NCI-H1105 (cell line): ENCODE measurements at places on chromosomes 3 and 15.

DNA sequence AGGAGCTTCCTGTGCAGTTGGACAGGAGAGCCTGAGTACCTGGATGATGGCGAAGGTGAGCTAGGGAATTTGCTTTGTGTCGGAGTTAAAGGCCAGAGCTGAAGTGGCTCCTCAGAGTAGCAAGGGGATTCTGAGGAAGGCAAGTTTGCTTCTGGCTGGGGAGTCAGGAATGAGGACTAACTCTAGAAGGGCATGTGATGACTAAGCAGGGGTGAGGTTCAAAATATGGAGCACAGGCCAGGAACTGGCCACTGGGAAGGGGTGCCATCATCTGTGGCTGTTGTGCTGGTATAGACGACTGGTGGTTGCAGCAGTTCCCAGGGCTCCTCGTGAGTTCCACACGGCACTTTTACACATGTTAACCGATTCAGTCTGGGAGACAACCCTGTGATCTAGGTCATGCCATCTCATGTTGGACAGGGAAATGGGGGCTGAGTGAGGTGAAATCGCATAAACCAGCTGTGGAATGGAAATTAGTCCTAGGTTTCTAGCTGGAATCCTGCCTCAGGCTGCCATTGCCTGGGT lies 100.8 kb downstream of the EEFSEC start:
- no peak for DNase-seq

DNA sequence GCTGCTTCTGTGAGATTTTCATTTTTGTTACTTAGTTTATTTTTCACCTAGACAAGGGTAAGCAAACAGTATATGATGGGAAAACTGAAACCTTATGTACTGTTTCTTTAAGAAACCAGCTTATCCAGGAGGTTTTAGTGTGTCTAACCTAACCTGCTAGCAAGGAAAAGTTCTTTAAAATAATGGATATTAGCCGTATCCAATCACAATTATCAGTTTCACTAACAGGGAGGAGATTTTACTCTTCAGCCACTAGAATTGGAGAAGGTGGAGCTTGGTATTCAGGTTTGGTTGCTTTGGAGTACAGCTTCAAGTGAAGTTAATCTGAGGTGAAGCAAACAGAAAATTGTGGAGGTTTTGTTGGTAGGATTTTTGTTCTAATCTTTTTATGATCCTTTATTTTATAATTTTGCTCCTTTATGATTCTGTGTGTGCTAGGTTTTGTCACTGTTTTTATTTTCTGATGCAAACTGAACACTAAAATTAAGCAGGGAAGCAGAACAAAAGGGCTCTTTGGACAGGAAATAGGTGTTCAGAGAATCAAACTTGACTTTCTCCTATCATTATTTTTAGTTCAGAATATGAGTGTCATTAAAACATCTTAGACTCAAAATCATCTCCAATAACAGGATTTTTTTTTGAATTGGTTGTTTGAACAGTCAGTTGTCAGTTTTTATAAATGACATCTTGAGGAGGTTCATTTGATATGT lies 13.0 kb downstream of the ZFAND6 start:
- peak; percentile 66 for DNase-seq

DNA sequence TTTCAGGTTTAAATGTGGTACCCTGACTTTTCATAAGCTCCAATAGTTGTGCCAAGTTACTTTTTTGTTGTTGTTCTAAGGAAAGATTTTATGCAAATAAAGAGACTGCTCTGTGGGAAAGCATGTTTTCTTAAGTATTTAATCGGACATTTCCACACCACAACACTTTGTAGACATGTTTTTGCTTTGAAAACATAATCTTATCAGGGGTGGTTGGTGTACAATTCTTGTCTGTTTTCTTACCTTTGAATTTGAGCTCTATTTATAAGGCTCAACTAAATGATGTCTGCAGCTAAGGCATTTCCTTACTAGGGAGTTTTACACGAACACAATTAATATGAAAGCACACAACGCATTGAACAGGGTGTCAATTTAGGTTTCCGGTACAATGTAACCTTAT lies 81.5 kb upstream of the CDIN1 start:
- no peak for DNase-seq

DNA sequence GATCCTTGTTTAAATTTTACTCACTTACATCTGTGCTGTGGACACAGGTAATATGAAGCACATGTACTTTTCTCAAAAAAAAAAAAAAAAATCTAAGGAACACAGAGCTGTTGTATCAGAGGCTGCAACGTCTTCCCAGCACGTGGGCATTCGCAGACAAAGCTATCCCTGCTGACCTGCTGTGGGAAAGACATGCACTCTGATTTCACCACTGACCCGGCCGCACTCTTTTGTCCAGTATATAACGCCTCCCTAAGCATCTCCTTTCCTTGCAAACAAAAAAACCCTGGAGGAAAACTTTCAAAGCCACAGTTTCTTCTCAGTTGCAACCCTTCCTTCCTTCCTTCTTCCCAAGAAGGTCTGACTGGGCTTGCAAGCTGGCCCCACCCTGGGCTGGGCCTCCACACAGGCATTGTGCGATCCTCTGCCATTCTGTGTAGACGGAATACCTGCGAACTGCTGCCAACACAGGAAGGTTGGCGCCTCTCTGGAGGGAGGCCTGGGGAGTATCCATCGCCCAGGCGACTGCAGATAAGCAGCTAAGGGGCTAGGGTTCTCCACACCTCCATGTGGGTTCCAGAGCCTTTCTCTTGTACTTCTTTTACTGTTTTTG lies 50.8 kb downstream of the SLC12A8 start:
- no peak for DNase-seq

DNA sequence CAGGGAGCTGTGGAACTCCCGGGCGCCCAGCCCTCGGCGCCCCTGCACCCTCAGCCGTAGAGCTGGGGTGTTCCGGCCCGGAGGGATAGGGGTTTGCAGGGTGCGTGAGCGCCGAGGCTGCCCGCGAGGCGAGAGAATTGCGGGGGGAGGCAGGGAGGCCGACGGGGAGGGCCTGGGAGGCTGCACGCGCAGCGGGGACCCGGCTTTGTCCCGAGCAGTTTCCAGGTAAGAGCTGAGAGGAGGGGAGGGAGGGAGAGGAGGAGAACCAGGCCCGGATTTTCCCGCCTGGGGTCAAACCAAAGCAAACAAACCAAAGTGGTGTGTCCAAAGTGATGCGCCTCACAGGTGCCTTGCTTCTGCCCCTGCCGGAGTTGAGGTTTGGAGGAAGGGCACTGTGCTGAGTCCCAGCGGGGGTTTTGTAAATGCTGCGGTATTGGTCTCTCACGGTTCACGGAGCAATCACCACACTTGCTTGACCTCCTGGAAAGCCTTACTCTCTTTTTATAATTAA lies 146.4 kb downstream of the TJP1 start:
- DNase-seq = no peak

GRCh38 chr3:67384760-67385397 lies 269.5 kb downstream of the SUCLG2 start:
- no peak for DNase-seq

GRCh38 chr3:81585056-81585455 lies 176.4 kb downstream of the GBE1 start:
- DNase-seq = no peak

- no peak for DNase-seq
These were observed 71.2 kb downstream of the DGKG start for GRCh38 chr3:186290796-186291195.

DNA sequence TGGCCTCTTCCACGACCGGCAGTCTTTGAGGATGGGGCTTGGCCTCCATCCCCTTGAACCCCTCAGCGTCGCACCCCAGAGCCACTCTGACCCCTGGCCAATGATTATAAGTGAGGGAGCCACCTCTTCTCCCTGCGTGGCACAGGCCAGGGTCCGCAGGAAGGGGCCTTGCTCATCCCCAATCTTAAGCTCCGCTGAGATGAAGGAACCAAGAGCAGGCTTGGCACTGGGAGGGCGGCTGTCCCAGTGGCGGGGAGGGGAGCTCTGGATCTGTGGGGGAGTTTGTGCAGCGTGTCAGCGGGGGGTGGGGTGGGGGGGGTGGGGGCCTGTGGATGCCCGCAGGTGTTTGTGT lies 13.8 kb upstream of the ADPGK start:
- no peak for DNase-seq

GRCh38 chr15:70541511-70541910 lies 221.8 kb downstream of the UACA start:
- DNase-seq = no peak

DNA sequence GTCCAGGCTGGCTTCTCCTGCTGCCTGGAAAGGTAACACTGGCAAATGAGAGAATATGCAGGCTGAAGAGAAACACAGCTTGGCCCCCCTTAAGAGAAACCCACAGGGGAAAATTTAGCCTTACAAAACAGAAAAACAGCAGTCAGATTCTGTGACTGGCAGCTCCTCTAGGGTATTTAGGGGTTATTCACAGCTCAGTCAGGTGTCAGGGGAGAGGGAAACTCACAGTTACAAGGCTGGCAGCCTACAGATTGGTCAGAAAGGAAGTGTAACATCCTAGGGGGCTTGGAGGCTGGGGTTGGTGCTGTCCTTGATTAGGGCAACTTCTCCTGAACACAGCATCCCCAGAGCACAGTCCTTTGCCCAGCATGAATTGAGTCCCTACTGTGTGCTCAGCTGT lies 81.4 kb downstream of the SEMA5B start:
- no peak for DNase-seq

DNA sequence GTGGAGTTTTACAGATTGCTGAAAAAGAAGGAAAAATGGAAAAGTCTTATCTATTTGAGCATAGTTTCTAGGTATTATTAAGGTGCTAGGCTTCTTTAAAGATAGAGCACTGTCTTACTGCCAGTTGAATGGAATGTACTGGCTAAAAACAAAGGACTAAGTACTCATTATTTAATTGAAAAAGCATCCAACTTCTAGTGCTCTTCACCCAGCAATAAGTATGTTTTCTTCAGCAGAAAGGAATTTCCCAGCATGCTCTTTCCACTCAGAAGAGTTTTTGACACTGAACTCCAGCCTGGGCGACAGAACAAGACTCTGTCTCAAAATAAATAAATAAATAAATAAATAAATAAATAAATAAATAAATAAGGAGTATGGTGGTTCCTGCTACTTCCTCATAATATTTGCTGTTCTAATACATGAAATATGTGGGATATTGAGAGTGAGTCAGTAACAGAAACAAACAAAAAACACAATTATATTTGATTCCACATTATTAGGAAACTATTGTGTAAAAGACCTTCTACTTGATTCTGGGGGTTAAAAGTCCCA lies 70.6 kb downstream of the ATP13A4 start:
- no peak for DNase-seq

- no peak for DNase-seq
These were observed 500.7 kb upstream of the ARRDC4 start for GRCh38 chr15:97459771-97460170.

DNA sequence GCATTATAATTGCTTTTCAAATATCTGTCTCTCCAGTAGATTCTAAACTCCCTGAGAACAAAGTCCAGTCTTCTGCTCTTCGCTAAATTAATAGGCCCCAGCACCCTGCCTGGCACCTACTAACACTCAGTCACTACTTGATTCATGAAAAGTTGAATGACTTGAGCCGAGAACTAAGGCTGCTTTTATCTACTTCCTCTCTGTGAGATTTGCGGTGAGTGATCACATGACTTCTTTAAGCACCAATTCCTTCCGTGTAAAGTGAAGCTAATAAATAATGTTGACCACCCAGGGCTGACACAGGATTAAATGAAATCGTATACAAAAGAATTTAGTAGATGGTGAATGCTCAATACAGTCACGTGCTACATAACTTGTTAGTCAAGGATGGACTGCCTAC lies 44.6 kb upstream of the PGPEP1L start:
- DNase-seq = no peak

DNA sequence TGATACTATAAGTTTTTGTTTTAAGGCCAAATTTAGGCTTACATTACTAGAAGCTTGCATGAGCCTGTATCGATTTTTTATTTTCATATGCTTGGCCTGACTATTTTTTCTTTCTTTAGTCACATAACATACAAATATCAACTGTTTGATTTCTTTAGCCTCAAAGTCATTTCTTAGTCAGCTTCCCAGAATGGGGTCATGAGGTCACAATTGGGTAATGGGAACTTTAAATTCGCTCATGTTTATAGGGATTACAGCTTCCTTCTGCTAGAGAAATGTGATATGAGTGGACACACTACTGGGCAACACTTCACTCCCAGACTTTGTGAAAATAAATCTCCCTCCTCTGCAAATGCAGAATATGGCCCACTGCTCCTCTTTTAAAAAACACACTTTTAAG lies 9.1 kb upstream of the TIPARP start:
- DNase-seq = no peak

- DNase-seq = no peak
These were observed 16.8 kb upstream of the CRBN start for GRCh38 chr3:3196148-3196861.

DNA sequence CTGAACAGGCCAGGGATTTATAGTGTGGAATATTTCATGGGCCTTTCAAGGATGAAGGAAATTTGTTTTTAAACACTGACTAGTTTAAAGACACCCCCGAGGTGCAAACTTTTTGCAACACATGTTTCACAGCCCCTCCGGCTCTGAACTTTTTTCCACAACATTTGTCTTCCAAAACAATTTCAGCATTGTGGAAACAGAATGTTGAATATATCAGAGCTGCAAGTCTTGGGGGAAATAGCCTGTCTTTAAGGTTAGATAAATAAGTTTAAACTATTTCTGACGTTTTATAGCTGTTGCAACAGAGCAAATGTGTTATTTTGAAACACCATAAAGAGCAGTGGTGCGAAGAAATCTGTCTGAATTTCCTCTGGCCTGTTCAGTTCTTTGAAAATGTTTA lies 229.2 kb upstream of the GOLGA6L4 start:
- no peak for DNase-seq
